Activated CD4-positive, alpha-beta T cell treated with anti-CD3 and anti-CD28 coated beads, Interleukin-2, amount 10 ng/mL, durations not matched to agents 7 days and 5 days (primary cell): ENCODE measurements at places on chromosomes 6 and 20.
A peak's percentile ranks its signal among the peaks of the same experiment; 100 is the strongest.

DNA sequence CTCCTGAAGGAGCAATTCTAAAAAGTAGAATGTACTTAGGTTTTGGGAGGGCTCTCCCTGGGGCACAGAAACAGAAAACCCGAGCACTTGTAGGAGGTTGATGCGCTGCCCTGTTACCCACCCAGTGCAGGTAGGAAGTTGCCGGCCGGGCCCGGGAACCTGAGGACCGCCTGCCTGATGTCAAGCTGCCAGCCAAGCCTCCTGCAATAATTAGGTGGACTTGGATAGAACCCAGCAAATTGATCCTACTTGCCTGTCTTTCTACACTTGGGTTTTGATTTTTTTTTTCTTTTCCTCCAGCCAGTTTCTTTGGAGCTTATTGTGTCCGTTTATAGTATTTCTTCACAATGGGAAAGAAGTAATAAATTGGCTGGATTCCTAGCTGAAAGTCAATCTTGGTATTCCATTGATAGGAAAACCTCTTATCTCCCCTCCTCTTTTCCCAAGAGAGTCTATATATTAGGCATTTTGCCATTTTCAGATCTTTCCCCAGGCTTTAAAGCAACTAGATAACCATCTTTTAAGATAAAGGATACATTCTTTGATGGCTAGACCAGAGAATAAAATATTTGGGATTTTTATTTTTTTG lies 78.3 kb upstream of the FYN start:
- no peak for DNase-seq

- DNase-seq, result no peak
Measured at GRCh38 chr6:37595859-37596258, 96.2 kb upstream of the CCDC167 start.

DNA sequence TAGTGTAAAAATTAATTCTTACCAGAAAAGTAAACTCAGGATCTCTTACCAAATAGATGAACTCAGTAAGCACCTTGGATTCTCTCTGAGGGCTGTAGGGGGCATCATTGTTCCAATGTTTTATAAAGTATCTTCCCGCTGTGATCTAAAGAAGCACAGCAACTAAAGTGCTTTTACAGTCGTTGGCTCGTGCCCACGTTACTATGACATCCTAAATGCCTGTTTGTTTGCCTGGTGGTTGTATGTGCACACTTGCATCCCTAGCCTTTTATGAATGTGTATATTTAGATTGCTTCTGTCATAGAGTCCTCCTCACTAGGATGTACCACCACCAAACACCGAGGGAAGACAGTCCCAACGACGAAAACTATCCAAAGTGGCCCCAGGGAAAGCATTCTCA lies 34.5 kb downstream of the SLX4IP start:
- DNase-seq, result peak; percentile 44

DNA sequence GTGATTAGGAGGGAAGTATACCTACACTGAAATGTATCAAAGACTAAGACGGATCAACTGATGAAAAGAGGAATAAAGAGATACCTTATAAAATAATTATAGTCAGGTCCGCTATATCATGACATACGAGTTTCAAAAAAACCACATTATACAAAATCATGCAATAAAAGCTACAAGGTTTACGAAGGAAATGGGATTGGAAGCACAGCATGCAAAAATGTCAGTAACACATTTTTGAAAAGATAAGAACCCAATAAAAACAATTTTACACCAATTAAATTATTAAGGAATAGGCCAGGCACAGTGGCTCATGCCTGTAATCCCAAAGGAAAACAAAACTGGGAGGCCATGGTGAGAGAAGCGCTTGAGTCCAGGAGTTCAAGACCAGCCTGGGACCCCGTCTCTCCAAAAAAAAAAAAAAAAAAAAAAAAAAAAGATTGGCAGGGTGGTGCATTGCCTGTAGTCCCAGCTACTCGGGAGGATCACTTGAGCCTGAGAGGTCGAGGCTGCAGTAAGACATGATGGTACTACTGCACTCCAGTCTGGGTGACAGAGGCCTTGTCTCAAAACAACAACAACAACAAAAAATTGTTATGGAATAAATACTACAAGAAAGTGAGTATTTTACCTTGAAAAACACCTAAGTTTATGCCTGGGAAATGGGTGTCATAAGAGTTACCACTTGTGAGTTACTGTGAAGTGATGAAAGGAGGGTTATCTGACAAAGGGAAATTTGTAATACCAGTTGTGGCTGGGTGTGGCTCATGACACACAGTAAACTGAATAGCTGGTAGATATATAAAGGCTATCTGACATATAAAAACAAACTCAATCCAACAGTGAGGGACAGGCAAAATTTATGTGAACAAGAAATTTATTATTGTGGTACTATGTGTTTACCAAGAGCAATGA lies 45.2 kb downstream of the RANBP9 start:
- no peak for DNase-seq

DNA sequence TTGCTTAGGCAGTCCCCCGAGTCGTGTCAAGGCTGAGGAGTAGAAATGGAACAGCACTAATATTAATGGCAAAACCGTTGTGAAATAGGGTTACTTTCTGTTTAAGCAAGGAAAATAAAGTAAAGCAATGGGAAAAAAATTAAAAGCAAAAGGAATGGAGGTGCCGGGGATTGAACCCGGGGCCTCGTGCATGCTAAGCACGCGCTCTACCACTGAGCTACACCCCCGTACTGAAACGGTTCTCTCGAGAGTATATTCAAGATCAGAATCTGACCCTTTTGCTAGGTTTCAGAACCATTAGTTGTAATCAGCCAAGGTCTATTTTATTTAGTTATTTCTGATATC lies 85.5 kb downstream of the TRIM27 start:
- DNase-seq, result peak; percentile 64

DNA sequence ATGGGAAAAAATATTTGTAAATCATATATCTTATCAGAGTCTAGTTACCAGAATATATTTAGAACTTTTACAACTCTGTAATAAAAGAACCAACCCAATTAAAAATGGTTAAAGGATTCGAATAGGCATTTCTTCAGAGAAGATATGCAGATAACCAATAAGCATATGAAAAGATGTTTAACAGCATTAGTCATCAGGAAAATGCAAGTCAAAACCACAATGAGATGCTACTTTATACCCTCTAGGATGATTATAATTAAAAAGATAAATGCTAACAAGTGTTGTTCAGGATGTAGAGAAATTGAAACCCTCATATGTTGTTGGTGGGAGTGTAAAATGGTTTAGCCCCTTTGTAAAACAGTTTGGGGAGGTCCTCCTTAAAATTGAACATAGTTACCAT lies 94.1 kb downstream of the LRRC1 start:
- no peak for DNase-seq

- DNase-seq, result no peak
Measured at GRCh38 chr20:23257848-23258746, 92.5 kb upstream of the NXT1 start.

- DNase-seq, result no peak
Measured at GRCh38 chr6:166411271-166411670, 28.5 kb upstream of the MPC1 start.

- no peak for DNase-seq
Measured at GRCh38 chr20:33474097-33474873, 15.6 kb upstream of the CBFA2T2 start.

DNA sequence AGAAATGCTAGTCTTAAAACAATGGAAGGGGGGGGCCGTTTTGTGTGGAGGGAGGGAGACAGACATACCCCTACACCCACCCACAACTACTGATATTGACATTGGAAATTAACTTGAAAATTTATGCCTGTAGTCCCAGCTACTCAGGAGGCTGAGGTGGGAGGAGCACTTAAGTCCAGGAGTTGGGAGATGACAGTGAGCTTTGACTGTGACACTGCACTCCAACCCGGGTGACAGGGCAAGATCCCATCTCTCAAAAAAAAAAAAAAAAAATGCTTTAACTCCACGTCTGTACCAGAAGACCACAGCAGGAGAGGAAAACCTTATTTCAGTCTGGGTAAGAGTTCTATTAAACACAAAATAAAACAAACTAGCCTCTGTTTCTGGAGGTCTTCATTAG lies 2.2 kb downstream of the TBC1D20 start:
- no peak for DNase-seq

- DNase-seq, result no peak
Measured at GRCh38 chr6:13927203-13927602, 2.5 kb downstream of the RNF182 start.

GRCh38 chr6:104572901-104573300 lies 286.8 kb downstream of the HACE1 start:
- DNase-seq, result no peak

- DNase-seq, result no peak
Measured at GRCh38 chr6:47151232-47151898, 109.2 kb upstream of the ADGRF1 start.

DNA sequence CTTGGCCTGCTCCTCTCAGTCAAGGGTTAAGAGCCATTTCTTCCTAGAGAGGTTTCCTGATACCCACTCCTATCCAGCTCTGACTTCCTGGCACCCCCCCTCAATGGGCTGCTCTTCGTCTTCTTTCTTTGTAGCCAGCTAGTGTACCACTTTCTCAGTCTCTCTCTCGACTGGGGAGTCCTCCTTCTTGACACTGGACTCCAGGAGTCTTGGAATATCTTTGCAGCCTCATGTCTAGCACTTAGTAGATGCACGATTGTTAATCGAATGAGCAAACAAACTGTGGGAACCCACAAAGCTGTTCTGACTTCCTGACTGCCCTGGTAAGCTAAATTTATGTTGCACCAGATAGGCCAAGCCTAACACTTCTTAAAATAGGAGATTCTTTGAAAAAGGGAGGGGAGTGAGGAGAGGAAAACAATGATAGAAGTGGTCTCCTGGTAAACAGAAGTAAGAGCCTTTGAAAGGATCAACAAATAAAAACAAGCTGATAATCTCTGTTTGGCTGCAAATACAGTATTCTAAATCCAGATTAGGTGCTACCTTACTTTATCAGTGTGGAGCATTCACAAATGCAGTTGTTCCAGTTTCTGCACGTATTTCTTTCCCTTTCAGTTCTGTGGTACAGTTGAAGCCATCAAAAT lies 160.1 kb upstream of the CITED2 start:
- DNase-seq, result peak; percentile 18

GRCh38 chr6:144338951-144339700 lies 54.0 kb downstream of the UTRN start:
- no peak for DNase-seq

DNA sequence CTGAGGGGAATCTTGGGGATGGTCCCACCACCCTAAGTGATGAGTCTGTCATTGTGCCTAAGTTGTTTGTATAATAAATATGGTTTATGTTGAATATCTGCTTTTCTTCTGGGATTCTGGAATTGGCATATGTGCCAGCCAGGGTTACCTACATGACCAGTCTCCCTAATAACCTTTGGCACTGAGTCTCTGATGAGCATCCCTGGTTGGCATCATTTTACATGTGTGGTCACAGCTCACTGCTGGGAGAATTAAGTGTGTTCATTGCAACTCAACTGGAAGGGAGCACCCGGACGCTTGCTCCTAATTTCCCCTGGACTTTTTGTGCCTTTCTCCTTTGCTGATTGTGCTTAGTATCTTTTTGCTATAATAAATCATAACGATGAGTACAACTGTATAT lies 8.1 kb downstream of the SMAP1 start:
- no peak for DNase-seq

GRCh38 chr6:13526727-13527670 lies 39.6 kb upstream of the GFOD1 start:
- peak; percentile 32 for DNase-seq
